Activated CD4-positive, alpha-beta T cell treated with anti-CD3 and anti-CD28 coated beads for 4 hours (primary cell): ENCODE measurements at places on chromosomes 1 and 21.

DNA sequence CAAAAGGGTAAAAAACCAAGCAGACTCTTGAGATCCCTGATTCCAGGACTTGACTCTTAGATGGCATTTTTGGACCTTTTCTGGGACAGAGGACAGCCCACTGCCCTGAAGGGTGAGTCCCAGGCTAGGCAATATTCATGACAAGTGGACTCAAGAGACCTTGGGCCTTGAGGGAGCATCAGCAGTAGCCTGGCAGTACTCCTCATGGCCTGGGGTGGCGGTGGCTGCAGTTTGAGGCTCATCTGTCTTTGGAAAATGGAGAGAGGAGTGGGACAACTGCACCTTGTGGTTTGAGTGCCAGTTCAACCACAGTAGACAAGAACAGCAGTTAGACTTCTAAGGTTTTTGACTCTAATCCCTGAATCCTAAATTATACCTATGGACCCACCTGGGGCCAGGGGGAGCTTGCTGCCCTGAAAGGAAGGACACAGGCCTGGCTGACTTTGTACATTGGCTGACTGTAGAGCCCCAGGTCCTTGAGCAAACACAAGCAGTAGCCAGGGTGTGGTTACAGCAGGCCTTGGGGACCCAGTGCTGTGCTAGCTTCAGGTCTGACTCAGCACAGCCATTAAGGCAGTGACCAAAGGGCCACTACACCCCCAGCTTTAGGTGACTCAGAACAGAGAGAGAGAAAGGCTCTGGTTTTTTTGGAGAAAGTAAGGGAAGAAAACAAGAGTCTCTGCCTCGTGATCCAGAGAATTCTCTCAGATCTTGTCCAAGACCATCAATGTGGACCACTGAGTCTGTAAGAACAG is 1023.2 kb downstream of the KCNT2 start:
- no peak for DNase-seq

- no peak for DNase-seq
These were observed 49.0 kb downstream of the LRRC53 start for GRCh38 chr1:74463333-74463988.

- no peak for DNase-seq
These were observed 91.4 kb downstream of the LYST start for GRCh38 chr1:235775246-235775860.

GRCh38 chr1:26418865-26419349 is 8.3 kb downstream of the LIN28A start:
- DNase-seq: no peak

DNA sequence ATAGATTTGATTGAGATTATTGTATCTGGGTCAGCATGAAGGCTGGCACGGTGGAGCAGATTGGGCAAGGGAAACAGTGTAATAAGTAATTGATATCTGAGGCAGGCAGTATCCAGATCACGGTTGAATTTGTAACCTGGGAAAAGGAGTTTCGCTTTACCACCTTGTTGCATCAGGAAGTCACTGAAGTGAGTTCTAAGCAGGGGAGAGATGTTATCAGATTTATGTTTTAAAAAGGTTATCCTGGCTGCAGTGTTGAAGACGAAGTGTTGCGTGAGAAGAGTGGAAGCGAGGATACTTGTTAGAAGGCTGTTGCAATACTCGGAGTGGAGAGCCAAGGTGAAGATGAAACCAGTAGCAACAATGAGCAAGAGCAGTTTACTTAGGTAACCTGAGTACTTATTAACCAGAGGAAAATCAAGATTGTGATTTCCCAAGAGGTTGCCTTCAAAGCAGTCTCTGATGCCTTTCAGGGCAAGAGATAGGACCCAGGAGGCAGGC is 77.8 kb downstream of the LHX9 start:
- DNase-seq: no peak
